Stimulated activated CD8-positive, alpha-beta memory T cell treated with anti-CD3 and anti-CD28 coated beads, Interleukin-7, amount 100 ng/mL, for 48 hours (primary cell): ENCODE measurements at places on chromosomes 13 and 19.
A peak's percentile ranks its signal among the peaks of the same experiment; 100 is the strongest.

DNA sequence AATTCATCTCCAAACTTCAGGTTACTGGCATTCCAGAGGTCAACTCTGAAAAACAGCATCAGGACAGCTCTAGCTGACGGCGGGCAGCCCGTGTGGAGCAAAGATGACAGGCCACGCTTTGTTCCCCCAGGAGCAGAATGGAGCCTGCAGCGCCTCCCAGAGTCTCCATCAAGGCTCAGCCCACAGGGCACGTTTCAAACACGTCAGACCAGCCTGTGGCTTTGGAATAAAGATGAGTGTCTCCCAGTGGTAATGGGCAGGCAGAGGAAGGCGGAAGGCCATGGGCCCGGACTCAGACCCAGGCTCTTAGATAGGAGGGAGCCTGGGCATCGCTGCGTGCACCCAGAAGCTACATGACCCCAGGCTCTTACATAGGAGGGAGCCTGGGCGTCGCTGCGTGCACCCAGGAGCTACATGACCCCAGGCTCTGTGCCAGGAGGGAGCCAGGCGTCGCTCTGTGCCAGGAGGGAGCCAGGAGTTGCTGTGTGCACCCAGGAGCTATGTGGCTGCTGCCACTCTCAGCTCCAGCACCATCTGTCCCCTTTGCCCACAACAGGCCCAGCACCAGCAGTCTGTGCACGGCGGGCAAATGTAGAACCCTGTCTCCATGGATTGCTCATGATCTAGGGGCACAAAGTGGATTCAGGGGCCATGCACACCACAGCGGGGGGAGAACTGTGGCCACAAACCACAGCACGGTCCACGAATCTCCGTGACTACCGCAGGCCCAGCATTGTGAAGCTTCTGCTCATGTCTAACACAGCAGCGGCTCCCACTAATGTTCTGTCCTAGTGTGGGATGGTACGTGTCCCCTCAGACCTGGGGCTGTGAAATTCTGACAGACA lies 47.8 kb upstream of the C13orf46 start:
- DNase-seq = no peak

GRCh38 chr13:80348314-80348713 lies 7.4 kb upstream of the SPRY2 start:
- no peak for DNase-seq

GRCh38 chr19:10431943-10432735 lies 11.8 kb downstream of the PDE4A start:
- DNase-seq = no peak

GRCh38 chr13:28408235-28408848 lies 86.6 kb downstream of the FLT1 start:
- DNase-seq = no peak

GRCh38 chr13:49248622-49249002 lies 887 bp downstream of the CDADC1 start:
- DNase-seq = no peak

DNA sequence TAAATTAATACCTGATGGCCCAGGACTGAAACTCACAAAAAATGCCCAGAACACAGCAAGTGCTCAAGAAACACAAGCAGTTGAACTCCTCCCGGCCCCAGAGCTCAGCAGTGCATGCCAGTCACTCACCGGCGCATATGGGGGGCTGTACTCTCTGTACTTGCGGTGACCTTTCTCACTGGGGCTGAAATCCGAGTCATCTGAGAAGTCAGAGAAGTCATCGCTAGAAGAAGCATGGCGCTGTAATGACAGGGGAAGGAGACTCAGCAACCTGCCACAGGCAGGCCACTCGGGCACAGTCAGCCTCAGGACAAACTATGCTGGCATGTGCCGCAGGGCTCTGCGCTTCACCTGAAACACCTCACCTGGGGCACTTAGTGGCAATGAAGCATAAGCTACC lies 19.7 kb downstream of the ZC3H4 start:
- DNase-seq = peak; percentile 43

DNA sequence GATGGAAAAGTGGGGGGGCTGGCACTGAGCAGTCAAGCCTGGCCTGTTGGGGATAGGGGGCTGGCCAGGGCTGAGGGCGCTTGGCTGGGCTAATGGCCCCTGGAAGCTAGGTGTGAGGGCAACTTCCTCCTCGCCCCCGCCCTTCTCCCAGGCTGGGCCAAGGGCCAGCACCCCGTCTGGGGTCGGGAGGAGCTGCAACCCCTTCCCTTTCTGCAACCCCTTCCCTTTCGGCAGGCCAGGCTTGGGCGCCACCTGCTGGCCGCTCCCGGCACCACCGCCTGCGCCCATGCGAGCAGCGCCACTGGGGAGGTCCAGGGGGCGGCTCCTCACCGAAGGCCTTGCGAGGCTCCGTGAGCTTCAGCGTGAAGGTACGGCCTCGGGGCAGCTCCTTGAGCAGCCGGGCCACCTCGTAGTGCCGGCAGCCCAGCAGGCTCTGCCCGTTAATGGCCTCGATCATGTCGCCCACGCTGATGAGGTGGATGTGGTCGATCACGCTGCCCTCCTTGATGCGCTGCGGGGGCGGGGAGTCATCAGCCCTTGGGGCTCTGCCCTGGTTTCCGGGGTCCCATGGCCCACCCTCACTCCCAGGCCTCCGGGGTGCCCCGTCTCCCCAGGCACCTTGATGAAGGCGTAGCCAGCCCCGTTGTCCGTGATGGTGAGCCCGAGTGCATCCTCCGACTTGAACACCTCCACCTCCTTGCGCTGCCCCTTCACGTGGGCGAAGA lies 5.0 kb upstream of the PTGER1 start:
- DNase-seq = peak; percentile 64

- DNase-seq = no peak
Measured at GRCh38 chr13:21060338-21061028, 903 bp downstream of the LATS2 start.

DNA sequence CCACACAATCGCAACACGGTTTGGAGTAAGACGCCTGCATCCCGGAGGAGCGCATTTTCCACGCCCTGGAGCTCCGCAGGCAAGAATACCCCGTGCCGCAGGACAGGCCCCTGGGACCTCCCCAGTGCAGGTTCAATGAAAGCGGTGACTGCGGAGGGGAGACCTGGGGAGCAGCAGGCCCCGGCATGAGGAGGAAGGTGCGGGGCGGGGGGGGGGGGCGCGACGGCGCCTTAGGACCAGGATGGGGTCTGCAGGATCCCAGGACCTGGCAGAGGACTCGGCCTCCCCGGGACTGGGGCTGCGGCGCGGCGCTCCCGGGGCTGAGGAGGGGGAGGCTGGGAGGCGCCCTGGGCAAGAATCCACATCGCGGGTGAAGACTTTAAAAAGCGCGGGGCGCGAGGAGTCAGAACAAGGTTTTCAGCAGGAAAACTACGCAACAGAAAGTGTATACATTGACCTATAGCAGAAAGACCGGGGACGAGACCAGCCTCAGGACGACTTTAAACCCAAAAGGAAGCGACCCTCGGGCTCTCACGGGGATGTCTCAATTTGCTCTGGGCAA lies 432 bp downstream of the ZNF611 start:
- no peak for DNase-seq

DNA sequence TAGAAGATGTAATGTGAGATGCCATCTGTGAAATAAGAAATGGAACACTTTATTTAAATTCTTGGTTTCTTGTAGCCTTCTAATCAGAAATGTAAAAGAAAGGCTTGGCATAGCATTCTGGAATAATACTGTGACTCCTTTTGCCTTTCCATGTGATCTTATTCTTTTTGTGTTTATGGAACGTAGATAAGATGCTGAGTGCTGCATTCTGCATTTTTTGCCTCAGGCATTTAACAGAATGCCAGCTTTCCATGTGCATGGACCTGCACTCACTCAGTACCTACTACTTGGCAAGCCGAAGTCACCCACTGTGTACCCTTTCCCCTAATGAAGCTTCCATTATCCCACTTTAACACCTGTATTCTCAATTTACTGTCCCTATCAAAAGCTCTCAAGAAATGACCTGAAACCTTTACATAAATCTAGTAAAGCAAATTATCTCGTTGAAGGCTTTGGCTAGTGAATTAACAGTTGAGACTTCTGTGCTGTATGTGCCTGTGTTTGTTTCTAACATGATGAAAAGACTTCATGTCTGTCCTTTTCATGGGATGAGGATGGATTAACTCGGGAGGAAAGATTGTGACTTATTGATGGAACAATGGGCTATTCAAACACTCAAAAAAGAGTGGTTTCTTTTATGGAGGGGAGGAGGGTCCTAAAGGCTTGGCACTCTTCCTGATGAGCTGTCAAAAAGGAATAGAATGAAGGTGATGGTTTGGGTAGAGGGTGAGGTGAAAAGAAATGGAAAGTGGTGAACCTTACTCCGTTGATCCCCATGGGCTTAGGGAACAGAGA lies 44.7 kb upstream of the FRY start:
- DNase-seq = no peak

DNA sequence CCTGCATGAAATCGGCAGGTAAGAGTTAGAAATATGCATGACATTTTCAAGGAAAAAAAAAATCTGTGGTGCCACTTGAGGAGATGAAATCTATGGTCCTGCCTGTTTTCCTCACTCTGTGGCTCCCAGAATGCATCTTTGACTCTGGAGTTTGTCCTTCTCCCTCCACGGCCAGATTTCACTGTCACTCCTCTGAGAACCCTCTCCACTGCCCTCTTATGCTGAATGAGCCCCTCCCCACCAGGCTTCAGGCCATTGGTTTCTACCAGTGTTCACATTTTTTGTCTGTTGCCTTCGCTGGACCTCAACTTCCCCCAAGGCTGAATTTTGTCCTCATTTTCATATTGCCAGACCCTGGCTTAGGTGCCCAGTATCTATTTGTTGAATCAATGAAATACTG lies 235.0 kb downstream of the ZIC5 start:
- no peak for DNase-seq

DNA sequence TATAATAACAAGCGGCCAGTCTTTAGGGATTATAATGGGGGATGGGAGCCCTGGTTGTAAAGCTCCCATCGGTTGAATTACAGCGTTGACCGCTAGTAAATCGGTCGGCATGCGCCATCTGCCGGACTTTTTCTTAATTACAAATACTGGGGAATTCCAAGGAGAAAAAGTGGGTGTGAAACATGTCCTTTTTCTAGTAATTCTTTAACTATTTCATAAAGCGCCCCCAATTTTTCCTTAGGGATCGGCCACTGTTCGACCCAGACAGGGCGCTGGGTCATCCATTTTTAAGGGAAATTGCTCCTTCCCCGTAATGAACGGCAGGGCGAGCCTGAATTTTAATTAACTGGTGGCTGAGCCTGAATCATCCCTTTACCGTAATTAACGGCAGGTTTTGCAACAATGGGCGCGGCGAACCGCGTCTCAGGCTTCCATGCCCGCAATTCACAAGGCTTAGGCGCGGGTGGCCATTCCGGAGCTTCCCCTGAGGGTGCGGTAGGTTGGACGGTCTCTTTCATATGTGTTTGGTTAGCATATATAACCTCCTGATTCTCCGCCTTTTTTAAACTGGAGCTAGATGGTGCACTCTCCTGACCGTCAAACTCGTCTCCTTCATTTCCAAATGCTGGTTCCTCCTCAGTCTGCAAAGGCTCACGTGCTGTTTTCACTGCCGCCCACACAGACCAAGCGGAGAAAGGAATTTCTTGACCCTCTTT lies 30.2 kb upstream of the EVI5L start:
- no peak for DNase-seq

DNA sequence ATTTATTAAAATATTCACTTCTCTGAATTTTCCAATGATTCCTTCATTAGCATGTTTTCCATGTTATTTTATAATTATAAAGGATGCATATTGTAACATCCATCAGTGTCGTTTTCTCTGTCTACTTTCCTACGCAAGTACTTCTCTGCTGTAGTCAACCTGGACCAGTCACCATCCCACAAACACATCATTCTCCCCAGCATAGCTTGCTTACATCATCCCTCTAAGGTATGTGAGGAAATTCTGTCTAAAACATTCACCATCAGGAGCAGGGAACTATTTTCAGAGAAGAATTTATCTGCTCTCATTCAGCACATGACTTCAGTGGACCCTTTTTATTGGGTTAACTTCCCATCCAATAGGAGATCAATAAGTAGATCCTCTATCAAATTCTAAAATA lies 806.1 kb upstream of the ARGLU1 start:
- DNase-seq = no peak

DNA sequence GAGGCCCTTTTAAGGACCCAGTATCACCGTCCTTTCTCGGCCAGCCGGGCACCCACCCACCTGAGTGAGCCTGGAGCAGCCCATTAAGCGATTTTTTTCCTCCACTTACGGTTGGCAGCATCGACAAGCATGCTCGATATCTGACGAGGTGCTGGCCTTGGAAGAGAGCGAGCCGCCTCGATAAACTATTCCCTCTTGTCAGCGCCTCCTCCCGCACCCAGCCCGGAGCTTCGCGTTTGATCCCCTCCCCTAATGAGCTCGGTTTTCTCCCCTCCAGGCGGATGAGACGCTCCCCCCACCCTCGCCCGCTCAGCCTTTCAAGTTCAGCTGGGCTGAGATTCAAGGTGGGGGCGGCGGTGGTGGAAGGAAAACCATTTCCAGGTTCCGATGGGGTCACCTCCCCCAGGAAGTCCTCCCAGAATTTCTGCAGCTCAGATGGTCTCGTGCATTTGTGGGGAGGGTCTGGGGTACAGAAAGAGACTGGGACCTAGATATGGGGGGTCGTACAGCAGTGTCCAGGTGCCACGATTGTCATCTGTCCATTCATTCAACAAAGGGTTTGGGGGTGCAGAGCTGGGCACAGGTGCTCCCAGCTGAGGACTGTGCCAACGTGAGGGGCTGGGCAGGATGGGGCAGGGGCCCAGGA lies 18.9 kb upstream of the ONECUT3 start:
- no peak for DNase-seq

DNA sequence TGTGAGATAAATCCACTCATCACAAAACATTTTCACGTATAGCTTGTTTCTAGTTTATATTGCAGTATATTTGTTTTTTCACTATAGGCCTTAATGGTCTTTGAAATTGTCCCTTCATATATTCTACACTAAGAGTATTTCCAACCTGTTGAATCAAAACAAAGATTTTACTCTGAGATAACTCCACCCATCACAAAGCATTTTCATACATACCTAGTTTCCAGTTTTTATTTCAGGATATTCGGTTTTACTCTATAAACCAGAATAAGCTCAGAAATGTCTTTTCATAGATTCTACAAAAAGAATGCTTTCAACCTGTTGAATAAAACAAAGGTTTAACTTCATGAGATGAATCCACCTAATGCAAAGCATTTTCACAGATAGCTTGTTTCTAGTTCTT lies 1528.7 kb downstream of the UQCRFS1 start:
- no peak for DNase-seq

DNA sequence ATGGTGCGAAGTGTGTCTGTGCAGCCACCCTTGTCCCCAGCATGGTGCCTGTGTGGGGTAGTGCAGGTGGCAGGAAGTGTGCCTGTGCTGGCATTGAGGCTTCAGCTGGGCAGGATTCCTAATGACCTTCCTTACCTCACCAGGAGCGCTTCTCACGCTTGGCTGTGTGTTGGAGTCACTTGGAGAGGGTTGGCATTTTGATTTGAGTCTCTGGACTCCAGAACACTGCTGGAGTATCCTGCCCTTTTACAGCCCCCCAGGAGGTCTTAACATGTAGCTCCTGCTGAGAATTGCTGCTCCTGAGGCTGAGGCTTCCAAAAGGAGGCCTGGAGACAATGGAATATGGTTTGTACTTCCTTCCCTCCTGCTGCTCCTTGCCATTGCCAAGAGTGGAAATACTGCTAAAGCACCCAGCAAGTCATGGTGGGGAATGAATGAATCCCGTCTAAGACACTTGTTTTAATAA lies 87.1 kb downstream of the ARHGEF7 start:
- DNase-seq = no peak
